ENCODE measurements at places on chromosomes 16 and 17.

DNA sequence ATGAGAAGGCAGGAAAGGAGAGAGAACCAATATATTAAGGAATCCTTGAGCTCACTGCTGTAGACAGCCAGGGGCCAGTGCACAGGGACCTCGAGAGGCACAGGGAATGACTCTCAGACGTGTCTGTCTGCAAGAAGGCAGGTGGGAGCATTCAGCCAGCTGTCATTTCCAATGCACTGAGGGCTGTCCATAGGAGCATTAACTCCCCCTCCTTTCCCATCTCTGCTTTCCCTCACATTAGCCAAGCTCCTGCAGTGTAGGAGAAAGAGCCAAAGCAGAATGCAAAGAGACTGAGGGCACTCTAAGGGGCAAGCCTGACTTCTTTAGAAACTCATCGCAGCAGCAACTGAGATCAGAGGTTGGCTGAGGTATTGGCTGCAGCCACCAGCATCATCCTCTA is 218.3 kb downstream of the CDH13 start:
- no peak for DNase-seq

DNA sequence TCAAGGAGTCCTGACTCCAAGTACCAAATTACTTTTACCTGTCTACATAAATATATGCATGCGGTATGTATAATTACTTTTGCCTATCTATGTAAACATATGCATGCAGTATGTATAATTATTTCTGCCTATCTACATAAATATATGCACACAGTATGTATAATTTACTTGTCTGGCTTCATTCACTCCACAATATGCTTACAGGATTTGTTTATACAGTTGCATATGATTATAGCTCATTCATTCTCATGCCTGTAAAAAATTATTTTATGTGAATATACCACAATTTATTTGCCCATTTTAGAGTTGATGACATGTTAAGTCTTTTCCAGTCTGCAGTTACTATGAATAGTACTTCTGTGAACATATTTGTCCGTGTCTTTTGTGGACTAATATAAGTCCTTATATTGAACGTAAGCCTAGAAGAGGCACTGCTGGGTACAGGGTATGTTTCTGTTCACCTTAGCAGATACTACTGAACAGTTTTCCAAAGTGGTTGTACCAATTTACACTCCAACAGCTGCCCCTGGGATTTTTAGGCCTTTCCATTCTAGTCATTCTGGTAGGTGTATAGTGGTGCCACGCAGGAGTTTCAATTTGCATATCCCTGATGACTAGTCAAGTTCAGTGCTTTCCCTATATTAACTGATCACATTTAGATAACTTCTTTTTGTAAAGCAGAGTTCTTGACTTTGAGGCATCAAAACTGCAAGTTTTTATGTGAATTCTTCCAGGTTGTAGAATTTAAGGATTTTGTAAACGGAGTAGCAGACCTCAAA is 47.0 kb downstream of the MARVELD3 start:
- DNase-seq, result no peak

DNA sequence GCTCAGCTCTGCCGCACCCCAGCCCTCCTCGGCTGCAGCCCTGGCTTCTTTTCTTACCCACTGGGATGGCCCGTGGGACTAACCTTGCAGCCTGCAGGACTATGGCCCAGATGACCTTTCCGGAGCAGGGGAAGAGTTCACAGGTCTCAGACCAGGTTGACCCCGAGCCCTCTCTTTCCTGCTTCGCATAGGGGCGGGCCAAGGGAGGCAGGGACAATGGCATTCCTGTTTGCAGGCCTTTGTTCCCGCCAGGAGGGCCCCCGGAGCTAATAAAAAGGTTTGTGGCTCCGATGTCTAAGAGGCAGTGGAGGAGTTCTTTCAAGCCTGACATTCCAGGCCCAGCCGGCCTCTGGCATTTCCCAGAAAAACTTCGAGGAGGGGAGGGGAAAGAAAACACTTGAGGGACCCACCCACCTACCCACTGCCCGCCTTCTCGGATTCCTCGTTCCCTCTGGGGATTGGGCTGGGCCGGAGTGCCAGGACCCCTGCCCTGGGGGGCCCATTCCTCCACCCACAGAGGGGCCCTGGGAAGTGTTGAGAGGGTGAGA is 5.8 kb upstream of the SOCS3 start:
- no peak for DNase-seq

DNA sequence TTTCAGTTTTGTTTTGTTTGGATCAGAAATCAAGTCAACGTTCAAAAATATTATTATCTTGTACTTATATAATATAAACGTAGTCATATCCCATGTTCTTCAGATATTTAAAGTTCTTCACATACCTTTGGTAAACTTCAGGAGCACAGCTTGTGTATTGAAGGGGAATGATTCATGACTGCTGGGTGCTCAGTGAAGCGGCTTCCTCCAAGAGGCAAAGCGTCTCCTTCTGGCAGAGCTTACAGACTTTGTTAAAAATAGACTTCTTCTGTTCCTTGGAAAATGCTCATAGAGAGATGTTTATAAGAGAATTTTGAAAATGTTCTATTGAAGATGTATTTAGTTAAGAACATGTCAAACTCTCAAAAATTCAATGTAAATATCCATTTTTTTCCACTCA is 155.6 kb upstream of the CNTNAP4 start:
- no peak for DNase-seq

GRCh38 chr17:46819906-46820351 is 1.4 kb upstream of the WNT3 start:
- DNase-seq, result no peak

GRCh38 chr17:7579001-7579833 is at the start of gene CD68:
Gene CD68, plus strand, starts transcription at chr17:7579638. Its CDS starts 40 bp downstream, at chr17:7579678.
- no peak for DNase-seq

GRCh38 chr16:8167436-8167835 is 422.9 kb downstream of the TMEM114 start:
- DNase-seq, result no peak

- no peak for DNase-seq
Measured at GRCh38 chr16:1206786-1207185, 18.3 kb downstream of the TPSG1 start.

- DNase-seq, result no peak
Measured at GRCh38 chr16:10957771-10958482, 13.6 kb downstream of the CLEC16A start.

GRCh38 chr16:56307534-56307873 is 116.2 kb downstream of the GNAO1 start:
- DNase-seq, result no peak

- DNase-seq, result no peak
Measured at GRCh38 chr16:77937473-77938149, 84.7 kb upstream of the CLEC3A start.

GRCh38 chr16:19114359-19115147 is 789 bp downstream of the ITPRIPL2 start:
- DNase-seq, result no peak

GRCh38 chr17:81715872-81716673 is 4.0 kb downstream of the SLC25A10 start:
- DNase-seq, result no peak

- no peak for DNase-seq
Measured at GRCh38 chr17:73481676-73482075, 162.6 kb downstream of the SDK2 start.

DNA sequence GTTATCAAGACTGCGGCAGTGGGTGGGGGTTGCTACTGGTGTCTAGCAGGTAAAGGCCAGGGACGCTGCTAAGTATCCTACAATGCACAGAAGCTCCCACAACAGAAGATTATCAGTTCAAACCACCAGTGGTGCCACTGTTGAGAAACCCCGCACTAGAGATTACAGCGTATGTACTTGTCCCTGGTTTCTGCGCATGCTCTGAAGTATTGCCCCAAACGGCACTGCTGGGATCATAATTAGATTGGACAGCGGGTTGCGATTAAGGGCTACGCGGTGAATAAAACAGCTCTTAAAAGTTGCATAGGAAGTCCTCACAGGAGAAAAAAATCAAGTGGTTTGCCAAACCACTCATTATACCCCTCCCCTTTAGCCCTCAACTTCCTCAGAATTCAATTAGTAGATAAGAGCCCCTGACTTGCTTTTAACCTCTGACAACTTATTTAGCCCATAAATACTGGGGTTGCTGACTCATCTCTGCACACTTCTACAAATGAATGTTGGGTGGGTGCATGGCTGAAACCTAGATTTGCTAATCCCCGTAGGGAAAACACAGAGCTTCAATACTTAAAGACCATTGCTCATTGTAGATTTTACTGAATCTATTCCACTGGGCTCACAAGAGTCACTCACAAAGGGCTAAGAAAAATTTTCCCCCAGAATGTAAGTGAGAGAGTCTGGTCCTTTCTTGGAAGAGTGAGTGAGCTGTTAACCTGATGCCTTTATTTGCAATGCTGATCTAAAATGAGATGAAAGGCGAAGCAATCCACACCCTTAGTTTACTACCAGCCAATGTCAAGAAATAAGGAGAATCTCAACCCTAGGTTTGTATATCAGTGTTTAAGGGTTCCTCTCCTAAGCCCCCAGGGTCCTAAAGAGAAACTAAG is 91.8 kb downstream of the RGS9 start:
- DNase-seq, result no peak

GRCh38 chr17:41516147-41516829 is 2.4 kb downstream of the KRT15 start:
- DNase-seq, result no peak

DNA sequence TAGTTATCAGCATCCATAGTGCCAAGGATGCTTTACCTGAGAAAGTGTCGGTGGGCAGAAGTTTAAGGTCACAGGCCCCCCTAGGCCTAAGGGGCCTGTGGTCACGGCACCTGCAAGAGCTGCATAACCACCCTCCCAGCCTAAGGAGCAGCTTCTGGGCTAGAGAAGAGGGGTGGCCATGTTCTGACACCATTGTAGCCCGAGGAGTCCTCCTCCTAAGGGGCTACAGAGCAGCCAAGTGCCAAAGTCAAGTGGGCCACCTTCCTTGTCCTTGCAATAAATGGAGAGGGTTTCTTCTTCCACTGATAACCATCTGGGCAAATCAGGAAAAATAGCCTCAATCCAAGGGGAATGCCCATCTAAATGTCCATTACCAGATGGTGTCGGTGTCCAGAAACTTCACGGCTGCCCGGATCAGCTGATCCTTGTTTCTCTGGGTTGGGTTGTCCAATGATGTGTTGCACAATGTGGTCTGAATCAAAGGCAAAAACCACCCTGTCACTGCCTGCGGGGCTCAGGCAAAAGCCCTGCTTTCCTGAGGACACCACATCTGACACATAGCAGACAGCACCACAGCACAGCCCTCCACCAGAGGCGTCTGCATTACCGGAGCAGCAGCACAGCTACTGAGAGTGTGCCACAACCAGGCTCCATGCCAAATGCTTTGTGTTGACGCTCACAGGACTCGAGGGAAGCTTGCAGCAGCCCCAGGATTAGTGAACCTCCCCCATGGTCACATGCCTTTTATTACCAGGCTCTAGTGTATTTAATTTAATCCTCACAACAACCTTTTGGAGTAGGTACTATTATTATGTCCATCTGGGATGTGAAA is 12.8 kb downstream of the ATPAF2 start:
- DNase-seq, result no peak

DNA sequence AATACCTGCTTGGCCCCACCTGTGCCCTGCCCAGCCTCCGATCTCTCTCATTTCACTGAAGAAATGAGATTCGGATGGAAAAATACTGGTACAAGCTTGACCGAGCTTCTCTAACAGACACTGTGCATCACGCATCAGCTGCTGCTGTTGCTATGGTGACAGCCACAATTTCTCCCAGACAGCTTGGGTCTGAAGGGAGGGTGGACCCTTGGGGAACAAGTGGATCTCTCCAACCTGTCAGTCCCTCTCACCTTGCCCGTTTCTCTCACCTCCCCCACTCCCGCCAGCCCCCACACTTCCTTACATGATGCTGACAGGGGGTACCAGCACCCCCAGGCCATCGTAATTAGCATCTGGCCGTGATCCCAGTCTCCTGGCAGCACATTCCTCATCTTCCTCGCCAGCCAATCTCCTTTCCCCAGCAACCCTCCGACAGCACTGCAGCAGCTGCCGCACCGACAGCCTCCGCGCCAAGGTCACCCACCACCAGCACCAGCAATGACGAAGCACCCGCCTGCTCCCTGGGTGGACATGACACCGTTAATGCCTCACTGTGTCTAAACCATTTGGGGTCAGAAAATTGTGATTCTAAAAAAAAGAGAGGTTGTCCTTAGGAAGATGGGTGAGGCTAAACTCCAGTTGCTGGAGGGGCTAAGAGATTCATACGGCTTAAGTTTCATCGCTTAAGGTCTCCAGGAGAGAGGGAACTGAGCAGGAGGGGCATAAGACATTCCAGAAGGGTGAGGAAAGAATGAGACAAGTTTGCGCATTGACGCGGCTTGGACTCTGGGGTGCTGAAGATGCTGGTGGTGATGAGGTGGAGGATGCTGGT is 58.6 kb upstream of the TNRC6A start:
- no peak for DNase-seq

- no peak for DNase-seq
Measured at GRCh38 chr17:14738652-14738988, 437.7 kb downstream of the HS3ST3B1 start.

DNA sequence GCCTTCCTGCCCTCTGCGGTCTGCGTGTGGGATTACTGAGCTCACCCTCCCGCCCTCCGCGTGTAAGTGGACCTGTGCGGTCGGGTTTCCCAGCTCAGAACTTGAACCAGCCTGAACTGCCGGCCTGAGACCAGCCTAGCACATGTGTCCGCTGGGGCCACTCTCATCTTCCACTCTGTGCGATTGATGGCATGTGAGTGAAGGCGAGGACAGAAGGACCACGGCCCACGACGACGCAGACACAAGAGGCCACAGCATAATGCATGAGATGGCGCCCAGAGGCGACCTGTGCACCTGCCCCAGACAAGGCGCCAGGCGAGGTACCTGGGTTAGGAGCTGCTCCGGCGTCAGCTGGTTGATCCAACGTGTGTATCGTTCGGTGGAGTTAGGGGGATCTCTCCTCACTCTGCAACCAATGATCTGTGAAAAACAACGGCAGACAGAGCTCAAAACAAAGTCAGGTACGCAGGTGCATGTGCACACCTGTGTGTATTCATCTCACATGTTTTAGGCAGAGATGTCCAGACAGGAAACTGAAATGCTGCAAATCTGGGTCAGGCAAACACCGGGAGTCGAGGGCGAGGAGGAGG is 74.5 kb upstream of the METRNL start:
- no peak for DNase-seq

- DNase-seq, result no peak
Measured at GRCh38 chr17:78428836-78429617, 50.6 kb downstream of the PGS1 start.

Data from cortex of kidney (tissue), 1 donor.